Thyroid gland (tissue), 4 donors: ENCODE measurements at places on chromosomes 5 and 9. TPM values are rescaled to one million over a fixed set of nuclear protein-coding genes. Genes with fewer than 3 reads are reported as not detected.

DNA sequence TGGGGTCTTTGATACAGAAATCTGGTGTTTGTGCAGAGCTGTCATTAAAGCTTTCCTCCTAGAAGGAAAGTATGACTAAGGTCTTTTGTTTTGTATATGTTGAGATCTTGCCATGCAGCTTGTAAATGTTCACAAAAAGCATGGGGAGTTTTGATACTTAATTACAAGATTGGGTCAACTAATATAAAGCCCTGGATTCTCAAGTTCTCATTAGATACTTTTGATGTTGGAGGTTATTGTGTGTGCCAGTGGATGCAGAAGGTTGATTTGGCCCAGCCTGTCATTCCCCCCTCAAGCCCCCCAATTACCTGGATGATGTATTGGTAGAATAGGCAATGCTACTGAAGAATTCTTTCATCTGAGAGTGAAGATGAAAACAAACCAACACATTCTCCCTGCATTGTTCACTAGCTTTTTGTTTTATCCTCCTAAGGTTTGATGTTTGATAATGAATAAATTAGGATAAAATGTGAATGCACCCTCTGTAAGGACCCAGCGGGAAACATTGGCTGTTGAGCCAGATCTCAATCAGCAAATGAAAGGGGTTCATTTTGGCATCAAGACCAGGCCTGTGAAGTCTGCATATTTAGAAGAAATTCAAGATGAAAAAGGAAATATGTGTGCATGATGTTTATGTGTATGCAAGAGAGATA, 61.9 kb upstream of the ADAMTS19 start:
- H3K4me1 ChIP-seq: no peaks in the 10 kb centered on the region
- H3K4me3 ChIP-seq: no peak overlapping the region
- DNase-seq: no peak
- no peak overlapping the region for H3K27ac ChIP-seq

The TLN1 gene
- total RNA-seq: 142 TPM

DNA sequence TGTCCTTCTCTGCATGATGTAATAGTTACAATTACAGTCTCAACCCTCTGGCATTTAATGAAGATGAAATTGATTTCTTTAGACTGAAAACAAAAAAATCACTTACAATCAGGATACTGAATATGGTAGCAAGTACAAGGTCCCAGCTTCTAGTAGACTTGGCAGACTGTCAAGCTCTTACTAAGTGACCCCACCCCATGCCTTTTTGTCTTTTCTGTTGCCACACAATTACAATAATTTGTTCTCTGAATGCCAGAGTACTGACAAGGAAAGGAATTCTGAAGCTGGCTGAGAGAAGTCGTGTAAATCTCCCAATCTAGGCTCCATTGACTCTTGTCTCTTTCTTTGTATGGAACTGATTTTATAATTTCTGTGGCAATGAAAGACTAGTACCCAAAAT, 154.2 kb downstream of the TMC1 start:
- no peaks in the 10 kb centered on the region for H3K27me3 ChIP-seq
- no peaks in the 10 kb centered on the region for H3K36me3 ChIP-seq
- H3K27ac ChIP-seq: no peak overlapping the region
- H3K4me3 ChIP-seq: no peak overlapping the region

- H3K4me3 ChIP-seq: no peak overlapping the region
- H3K27me3 ChIP-seq: no peaks in the 10 kb centered on the region
- H3K27ac ChIP-seq: no peak overlapping the region
- no peaks in the 10 kb centered on the region for H3K4me1 ChIP-seq
- DNase-seq: no peak
These were observed 50.6 kb downstream of the TGFBI start for GRCh38 chr5:136079195-136079985.

- no peak overlapping the region for H3K4me3 ChIP-seq
These were observed 58.7 kb upstream of the TMED7 start for GRCh38 chr5:115684513-115685037.

GRCh38 chr5:142059304-142059940, 46.6 kb upstream of the GNPDA1 start:
- H3K27me3 ChIP-seq: no peaks in the 10 kb centered on the region
- H3K27ac ChIP-seq: no peak overlapping the region
- no peak overlapping the region for H3K4me3 ChIP-seq
- no peak for DNase-seq
- H3K4me1 ChIP-seq: peaks cover 12% of the 10 kb centered on the region
- no peaks in the 10 kb centered on the region for H3K36me3 ChIP-seq

GRCh38 chr9:3397766-3398165, 128.0 kb downstream of the RFX3 start:
- H3K4me1 ChIP-seq: no peaks in the 10 kb centered on the region
- no peaks in the 10 kb centered on the region for H3K27me3 ChIP-seq
- no peak for DNase-seq
- no peak overlapping the region for H3K27ac ChIP-seq
- H3K36me3 ChIP-seq: no peaks in the 10 kb centered on the region

- no peak for DNase-seq
- H3K27ac ChIP-seq: peak overlapping the region; percentile 26
- no peaks in the 10 kb centered on the region for H3K36me3 ChIP-seq
- no peak overlapping the region for H3K4me3 ChIP-seq
These were observed 437.9 kb downstream of the RAB3C start for GRCh38 chr5:59020611-59021285.

The QRFP gene
- not detected for total RNA-seq

GRCh38 chr5:62212648-62213047, 93.4 kb upstream of the KIF2A start:
- no peak overlapping the region for H3K27ac ChIP-seq
- DNase-seq: no peak

The SLC6A7 gene
- total RNA-seq: not detected

GRCh38 chr5:52859628-52860027, 71.9 kb downstream of the ITGA1 start:
- no peak overlapping the region for H3K4me3 ChIP-seq
- H3K27ac ChIP-seq: no peak overlapping the region
- no peak for DNase-seq
- H3K4me1 ChIP-seq: peaks cover 12% of the 10 kb centered on the region
- no peaks in the 10 kb centered on the region for H3K36me3 ChIP-seq
- no peaks in the 10 kb centered on the region for H3K27me3 ChIP-seq

- no peaks in the 10 kb centered on the region for H3K4me1 ChIP-seq
- no peaks in the 10 kb centered on the region for H3K27me3 ChIP-seq
- no peak for DNase-seq
- H3K36me3 ChIP-seq: no peaks in the 10 kb centered on the region
These were observed 174.1 kb downstream of the TLE4 start for GRCh38 chr9:79745752-79746336.

DNA sequence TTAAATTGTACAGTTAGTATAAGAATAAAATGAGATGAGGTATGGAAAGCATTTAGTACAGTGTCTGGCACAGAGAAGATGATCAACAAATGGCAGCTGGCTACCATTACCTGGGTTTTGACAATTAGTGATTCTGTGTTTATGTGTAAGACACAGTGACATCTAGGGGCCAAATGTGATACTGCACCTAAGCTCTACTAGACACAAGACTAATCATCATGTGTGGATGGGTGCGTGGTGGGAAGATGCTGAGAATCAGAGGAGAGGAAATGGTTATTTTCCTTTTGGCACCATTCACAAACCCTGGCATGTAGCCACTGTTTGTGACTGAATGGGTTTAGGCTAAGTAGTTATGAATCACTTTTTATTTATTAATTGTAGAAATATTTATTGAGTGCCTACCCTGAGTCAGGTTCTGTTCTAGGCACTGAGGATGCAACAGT, 109.8 kb upstream of the TBC1D2 start:
- H3K4me3 ChIP-seq: no peak overlapping the region
- no peak overlapping the region for H3K27ac ChIP-seq
- DNase-seq: no peak
- H3K36me3 ChIP-seq: no peaks in the 10 kb centered on the region
- H3K4me1 ChIP-seq: no peaks in the 10 kb centered on the region

The WHRN gene
- total RNA-seq: 12.4 TPM

DNA sequence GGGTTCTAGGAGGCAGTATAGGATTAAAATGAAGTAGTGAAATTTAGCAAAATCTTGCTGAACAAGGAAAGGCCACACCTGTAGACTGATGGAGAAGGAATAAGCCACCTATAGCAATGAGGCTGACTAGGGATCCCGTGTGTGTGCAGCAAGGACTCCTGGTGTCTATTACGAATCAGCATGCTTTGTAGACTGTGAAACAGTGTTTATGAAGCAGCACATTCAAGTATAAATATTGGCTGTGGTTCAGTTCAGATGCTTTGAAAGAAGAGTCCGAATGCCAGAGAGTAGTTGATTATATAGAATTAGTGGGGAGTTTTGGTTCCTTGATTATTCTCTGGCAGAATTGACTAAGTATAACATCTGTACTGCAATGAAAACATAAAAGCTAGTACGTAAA, 41.8 kb downstream of the CAST start:
- H3K4me1 ChIP-seq: peaks cover 14% of the 10 kb centered on the region
- H3K27ac ChIP-seq: peak overlapping the region; percentile 99
- DNase-seq: no peak
- H3K4me3 ChIP-seq: no peak overlapping the region

The CD74 gene
- 287 TPM for total RNA-seq

- no peak overlapping the region for H3K27ac ChIP-seq
- no peak overlapping the region for H3K4me3 ChIP-seq
- no peaks in the 10 kb centered on the region for H3K4me1 ChIP-seq
- H3K36me3 ChIP-seq: no peaks in the 10 kb centered on the region
- no peak for DNase-seq
These were observed 38.0 kb upstream of the MROH2B start for GRCh38 chr5:41109186-41109585.

The DBH gene
- total RNA-seq: not detected

DNA sequence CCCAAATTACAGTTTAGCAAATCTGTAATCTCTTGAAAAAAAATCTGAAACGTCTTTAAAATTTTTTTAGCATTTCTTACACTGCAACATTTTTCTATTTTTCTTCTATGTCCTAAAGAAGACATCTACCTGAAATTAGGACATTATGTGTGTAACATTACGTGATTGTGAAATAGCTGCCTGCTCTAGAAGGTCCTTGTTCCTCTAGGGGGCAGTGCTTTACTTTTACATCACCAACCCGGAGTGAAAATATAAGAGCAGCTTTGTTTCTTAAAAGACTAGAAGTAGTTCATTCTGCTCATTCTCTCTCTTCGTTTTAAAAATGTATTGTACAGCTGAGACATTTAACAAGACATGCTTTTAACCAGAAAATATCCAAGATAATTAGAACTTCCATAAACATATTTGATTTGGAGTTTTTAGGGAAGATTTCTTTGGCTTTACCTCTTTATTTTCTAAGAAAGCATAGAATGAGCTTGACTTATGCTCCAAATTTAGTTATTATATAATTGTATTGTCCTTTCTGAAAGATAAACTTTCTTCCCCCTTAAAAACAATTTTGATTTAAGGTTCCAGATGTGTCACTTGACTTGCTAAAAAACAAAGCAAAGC, 48.1 kb upstream of the RIOK2 start:
- no peak overlapping the region for H3K27ac ChIP-seq
- no peaks in the 10 kb centered on the region for H3K36me3 ChIP-seq

- H3K27me3 ChIP-seq: no peaks in the 10 kb centered on the region
- H3K4me3 ChIP-seq: no peak overlapping the region
- H3K36me3 ChIP-seq: no peaks in the 10 kb centered on the region
- DNase-seq: no peak
- no peak overlapping the region for H3K27ac ChIP-seq
- H3K4me1 ChIP-seq: no peaks in the 10 kb centered on the region
These were observed 214.7 kb downstream of the EBF1 start for GRCh38 chr5:158884827-158885518.

DNA sequence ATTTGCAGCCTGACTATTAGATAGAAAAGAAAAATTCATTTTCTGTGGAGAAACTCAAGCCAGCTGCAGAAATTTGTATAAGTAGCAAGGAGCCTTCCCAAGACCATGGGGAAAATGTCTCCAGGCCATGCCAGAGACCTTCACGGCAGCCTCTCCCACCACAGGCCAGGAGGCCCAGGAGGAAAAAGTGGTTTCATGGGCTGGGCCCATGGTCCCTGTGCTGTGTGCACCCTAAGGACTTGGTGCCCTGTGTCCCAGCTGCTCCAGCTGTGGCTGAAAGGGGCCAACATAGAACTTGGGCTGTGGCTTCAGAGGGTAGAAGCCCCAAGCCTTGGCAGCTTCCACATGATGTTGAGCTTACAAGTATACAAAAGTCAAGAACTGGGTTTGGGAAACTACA, 73.3 kb upstream of the TTC23L start:
- no peaks in the 10 kb centered on the region for H3K4me1 ChIP-seq
- H3K36me3 ChIP-seq: no peaks in the 10 kb centered on the region
- H3K4me3 ChIP-seq: no peak overlapping the region
- no peak overlapping the region for H3K27ac ChIP-seq

DNA sequence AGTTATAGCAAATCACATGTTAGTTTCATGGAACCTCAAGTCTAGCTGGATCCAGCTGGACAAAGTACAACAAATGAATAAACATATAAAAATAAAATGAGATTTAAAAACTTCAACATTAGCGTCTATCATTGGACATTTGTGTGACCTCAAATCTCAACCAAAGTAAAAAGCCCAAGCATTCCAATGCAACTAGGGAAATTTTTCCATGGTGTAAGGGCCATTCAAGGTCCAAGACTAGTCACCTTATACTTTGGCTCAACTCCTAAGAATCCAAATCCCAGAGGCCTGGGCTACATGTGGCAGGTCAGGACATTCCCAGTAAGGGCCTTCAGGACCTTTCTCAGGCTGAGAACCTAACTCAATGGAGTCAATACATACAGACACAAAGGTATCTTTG, 137.4 kb upstream of the DMAC1 start:
- no peak overlapping the region for H3K4me3 ChIP-seq
- no peaks in the 10 kb centered on the region for H3K36me3 ChIP-seq
- no peaks in the 10 kb centered on the region for H3K4me1 ChIP-seq
- no peaks in the 10 kb centered on the region for H3K27me3 ChIP-seq
- no peak overlapping the region for H3K27ac ChIP-seq

The KLHL3 gene
- total RNA-seq: 21.0 TPM

DNA sequence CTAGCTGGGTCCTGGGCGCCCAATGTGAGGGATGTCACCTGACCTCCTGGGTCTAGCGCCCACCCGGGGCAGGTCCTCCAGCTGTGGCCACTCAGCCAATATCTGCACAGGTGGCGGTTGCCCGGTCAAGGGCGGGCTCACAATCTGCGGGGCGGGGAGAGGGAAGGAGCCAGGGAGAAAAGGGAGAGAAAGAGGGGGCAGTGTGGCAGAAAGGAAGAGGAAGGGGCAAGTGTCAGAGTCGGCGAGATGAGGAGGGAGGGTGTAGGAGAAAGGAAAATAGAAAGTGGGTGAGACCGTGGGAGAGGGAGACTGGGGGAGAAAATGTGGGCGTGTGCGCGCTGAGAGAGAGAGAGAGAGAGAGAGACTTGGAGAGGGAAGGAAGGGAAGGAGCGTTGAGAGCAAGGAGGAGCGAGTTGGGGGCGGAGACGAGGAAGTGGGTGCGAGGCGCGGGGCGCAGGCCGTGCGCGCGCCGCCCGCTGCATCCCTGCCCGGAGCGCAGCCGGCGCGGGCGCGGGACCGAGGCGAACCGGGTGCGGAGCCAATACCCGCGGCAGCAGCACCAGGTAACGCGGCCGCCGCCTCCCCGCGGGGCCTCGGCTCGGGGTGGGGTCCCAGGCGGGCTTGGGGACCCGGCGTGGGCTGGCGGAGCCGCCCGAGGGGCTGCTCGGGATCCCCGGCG, at the start of gene HRH2:
Gene HRH2 (plus strand): TSS at position 479 of the 679 bp plus-strand sequence. CDS start 25,163 bp downstream, outside the sequence.
- H3K4me3 ChIP-seq: peak within 1 kb of the TSS; percentile 35
- H3K27ac ChIP-seq: no peak within 1 kb of the TSS
- no peaks in the 10 kb centered on the region for H3K36me3 ChIP-seq
- H3K27me3 ChIP-seq: no peaks in the 10 kb centered on the region
- peaks cover 44% of the 10 kb centered on the region for H3K4me1 ChIP-seq

GRCh38 chr9:96435345-96435744, 14.6 kb upstream of the HABP4 start:
- H3K36me3 ChIP-seq: no peaks in the 10 kb centered on the region
- H3K27ac ChIP-seq: no peak overlapping the region
- DNase-seq: no peak
- no peaks in the 10 kb centered on the region for H3K27me3 ChIP-seq
- no peaks in the 10 kb centered on the region for H3K4me1 ChIP-seq
- H3K4me3 ChIP-seq: no peak overlapping the region
